ENCODE measurements at places on chromosomes 12 and 14. TPM values are rescaled to one million over a fixed set of nuclear protein-coding genes. Genes with fewer than 3 reads are reported as not detected.
A peak's percentile ranks its signal among the peaks of the same experiment; 100 is the strongest.

GRCh38 chr12:65830305-65830704, 6.0 kb downstream of the HMGA2 start:
- DNase-seq: no peak

ABHD12B gene
- 9.0 TPM for total RNA-seq

PLA2G1B gene
- not detected for total RNA-seq

GRCh38 chr14:94088516-94088915, 7.4 kb downstream of the IFI27L1 start:
- DNase-seq: no peak

RNASE4 gene
- total RNA-seq: 2.0 TPM

RACGAP1 gene
- 52.8 TPM for total RNA-seq

DNA sequence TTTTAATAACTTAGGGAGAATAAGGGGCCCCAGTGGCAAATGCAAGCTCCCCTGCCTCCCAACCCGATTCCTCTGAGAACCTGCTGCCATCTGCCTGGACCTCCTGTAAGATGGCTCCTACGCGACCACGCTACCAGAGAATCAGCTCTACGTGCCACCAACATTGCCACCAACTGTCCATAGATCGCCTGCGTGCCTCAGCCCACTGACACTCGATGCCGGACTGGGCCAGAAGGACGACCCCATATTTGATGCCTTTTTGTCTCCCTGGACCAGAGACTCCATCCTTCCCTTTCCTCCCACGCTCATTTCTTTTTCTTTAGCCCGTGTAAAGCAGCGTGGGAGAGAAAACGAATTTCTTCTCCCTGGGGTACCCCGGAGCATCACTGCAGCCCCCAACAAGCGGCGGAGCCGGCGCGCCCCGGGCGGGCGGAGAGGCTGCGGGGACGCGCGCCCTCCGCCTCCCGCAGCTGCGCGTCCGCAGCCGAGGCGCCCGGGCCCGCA, 565 bp upstream of the KLHL42 start:
- DNase-seq: peak; percentile 41

- DNase-seq: peak; percentile 86
These were observed 806.2 kb downstream of the GALC start for GRCh38 chr14:87186737-87187136.

GRCh38 chr14:70655110-70655826, 13.6 kb downstream of the TTC9 start:
- peak; percentile 91 for DNase-seq

DNA sequence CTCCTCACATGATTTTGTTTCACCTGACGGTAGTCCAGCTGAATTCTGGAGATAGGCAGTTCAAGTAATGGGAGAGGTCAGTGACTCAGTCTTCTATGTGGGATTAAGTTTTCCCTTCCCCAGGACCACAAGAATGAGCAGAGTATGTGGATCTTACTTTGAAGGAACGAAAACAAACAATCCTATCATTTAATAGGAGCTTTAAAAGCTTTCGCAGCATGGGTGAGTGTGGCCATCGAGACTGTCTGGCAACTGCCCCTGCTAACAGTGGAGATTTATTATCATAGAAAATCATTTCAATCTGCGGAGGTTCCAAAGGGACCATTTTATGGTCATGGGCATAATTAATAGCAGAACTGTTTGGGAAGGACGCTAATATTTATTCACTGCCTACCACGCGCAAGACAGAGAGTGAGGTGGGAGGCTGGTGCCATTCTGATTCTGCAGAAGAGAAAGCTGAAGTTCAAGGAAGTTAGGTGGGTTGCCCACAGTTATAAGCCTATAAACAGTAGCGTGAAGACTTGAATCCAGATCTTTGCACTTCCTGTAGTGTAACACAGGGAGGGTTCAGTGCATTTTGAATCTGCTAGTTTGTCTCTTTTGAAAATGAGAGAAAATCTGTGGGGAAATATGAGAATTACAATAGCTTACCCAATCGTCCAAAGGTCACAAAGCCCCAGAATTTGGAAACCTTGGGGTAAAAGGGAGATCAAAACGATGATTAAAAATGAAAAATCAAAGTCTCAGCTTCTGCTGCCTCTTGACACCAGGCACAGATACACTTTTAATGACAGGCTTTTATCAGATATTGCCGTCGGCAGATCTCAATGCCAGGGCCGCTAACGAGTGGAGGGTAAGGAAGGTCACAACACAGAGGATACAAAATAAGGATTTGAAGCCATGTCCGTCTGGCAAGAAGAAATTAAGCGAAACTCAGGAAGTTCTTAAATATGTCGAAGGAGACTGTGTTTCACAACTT, 209.6 kb downstream of the CRADD start:
- no peak for DNase-seq

AMN gene
- 0.69 TPM for total RNA-seq

LTBP2 gene
- total RNA-seq: 2.1 TPM

DNA sequence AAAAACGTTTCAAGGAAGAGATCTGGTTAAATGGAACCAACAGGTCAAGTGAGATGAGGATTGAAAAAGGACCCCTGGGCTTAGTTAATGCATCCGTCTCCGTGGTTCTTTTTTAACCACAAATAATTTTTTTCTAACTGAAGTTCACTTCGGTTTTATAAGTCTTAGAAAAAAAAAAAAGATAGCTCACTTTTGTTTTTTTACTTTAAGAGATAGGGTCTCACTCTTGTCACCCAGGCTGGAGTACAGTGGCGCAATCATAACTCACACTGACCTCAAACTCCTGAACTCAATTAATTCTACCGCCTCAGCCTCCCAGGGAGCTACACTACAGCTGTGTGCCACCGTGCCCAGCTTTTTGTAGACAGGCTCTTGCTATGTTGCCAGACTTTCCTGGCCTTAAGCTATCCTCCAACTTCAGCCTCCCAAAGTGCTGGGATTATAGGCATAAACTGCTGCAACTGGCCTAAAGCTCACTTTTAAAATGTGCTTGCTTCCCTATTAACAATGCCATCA, 11.8 kb downstream of the HNRNPC start:
- DNase-seq: no peak

GRCh38 chr12:49853671-49854070, 10.8 kb upstream of the BCDIN3D start:
- no peak for DNase-seq

- DNase-seq: peak; percentile 47
These were observed 46.5 kb downstream of the ST8SIA1 start for GRCh38 chr12:22287776-22288621.

DNA sequence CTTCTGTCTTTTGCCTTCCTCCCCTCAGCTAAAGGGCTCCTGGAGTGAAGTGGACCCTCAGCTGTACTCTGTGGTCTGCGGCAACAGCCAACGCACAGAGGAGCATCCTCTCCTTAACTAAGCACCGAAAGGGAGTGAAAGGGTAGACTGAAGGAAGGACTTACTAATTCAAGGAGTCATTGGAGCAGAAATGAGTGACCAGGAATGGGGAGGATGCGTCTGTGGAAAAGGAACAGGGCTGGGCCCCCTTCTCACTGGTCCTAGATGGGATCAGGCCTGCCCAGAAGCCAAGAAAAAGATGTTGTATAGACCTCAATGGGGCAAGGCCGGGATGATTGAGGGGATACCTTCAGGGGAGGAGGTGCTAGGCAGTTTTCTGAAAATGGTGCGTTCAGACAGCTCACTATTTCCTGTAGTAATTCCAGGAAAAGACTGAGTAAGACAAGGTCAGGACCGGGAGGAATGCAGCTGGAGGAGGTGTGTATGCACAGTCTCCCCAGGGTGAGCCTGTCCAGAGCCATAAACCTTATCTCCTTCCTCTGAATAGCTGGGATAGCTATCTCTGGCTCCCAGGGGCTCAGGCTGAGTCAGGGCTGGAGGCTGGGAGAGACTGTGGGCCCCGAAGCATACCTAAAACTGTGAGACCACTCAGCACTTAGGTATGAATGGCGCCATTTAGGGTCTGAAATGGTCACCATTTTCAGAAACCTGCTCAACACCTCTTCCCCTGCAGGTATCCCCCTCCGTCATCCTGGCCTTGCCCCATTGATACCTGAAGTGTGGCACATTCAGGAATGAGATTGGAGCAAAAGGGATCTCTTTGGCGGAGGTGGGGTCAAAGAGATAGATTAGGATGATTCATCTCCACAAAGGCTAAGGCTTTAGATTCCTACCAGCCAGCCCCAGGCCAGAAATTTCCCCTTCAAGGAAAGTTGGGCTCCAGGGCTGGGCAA, 20.2 kb upstream of the KRT8 start:
- DNase-seq: no peak

DNA sequence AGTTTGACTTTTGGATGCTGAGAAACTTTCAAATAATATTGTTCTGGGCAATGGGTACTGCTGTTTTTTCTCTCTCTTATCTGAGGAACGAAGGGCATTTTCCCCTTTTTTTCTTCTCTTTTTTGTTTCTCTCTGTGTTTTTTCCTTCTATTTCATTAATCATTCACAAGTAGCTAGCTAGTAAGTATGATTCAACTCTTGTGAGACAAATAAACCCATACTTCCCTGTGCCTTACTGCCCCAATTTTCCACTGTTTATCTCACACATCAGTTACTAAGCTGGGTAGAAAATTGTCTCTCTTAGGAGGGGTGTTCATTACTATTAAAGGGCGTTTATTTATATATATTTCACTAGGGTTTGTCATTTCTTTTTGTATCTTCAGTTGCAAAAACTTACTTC, 437.6 kb downstream of the RERGL start:
- no peak for DNase-seq

DNA sequence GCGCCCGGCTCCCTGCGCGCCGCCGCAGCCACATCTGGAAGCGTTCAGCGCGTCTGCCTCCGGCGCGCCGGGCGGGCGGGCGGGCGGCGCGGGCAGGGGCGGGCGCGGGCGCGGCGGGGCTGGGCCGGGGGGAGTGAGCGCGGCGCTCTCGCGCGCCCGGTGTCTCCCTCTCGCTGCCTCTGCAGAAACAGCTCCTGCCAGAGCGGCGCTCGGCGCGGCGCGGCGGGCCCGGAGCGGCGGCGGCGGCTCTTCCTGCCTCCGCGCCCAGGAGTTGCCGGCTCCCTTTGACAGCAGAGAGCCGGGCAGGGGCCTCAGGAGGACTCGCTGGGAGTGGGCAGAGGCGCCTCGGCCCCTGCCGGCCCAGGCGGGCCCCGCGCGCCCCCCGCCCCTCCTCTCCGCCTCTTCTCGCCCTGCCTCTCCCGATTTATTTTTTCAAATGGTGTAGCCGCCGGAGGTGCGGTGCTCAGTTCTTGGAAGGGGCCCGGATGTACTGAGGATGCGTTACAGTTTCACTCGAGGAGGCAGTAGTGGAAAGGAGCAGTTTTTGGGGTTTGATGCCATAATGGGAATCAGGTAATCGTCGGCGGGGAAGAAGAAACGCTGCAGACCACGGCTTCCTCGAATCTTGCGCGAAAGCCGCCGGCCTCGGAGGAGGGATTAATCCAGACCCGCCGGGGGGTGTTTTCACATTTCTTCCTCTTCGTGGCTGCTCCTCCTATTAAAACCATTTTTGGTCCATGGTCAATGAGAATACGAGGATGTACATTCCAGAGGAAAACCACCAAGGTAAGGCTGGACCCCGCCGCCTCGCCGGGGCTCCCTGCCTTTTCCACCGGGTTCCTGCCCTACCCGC, at the start of gene CACNA1C:
CACNA1C (plus strand) TSS at position 162 of the 853 bp plus-strand sequence; CDS start at position 738, 576 bp downstream.
- DNase-seq: peak; percentile 71

DNA sequence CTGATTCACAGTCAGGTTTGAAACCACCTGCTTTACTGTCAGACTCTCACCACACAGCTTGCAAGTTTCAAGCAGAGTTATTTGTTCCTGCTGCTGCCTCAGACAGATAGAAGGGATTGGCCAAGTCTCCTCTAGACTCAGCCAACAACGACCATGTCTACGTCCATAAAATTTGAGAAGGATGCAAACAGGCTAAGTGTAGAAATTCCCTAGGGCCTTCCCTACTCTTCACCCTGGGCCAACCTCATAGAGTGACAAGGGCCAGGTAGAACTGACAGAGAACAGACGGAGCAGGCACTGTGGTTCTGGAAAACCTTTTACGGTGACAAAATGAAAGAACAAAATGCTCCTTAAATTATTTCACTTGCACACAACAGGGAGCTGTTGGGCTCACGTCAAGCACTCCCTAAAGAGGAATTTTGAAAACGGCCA, 39.5 kb downstream of the CLIP1 start:
- no peak for DNase-seq

GRCh38 chr14:21528381-21529348, 2.5 kb upstream of the SALL2 start:
- peak; percentile 41 for DNase-seq

DNA sequence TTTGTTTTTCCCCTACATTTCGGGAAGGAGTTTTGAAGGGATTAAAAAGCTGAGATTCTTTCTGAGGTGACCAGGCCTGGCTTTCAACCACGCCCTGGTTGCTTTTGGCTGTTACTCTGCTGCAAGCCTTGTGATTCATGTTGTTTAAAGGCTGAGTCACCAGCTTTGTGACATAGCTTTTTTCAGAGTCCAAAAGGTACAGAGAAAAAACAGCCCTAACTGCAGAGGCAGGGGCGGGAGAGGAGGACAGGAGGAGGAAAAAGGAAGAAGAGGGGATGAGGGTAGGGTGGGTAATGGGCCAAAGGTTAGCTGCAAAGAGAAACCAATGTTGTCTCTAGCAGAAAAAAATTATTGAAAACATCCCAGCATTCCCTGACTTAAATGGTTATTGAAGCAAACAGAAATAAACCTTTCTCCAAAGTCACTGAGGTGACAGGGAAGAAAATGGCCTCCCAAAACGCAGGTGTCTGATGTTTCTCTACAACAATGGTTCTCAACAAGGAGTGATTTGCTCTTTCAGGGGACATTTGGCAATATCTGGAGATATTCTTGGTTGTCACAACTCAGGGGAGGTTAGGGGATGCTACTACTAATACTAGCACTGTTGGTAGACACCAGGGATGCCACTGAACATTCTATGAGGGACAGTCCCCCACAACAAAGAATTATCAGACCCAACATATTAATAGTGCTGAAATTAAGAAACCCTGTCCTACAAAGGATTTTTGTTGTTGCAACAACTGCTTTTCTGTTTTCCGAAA, 2.1 kb upstream of the UBC start:
- DNase-seq: peak; percentile 46

- no peak for DNase-seq
These were observed 43.2 kb downstream of the RFX4 start for GRCh38 chr12:106625976-106626375.

DNA sequence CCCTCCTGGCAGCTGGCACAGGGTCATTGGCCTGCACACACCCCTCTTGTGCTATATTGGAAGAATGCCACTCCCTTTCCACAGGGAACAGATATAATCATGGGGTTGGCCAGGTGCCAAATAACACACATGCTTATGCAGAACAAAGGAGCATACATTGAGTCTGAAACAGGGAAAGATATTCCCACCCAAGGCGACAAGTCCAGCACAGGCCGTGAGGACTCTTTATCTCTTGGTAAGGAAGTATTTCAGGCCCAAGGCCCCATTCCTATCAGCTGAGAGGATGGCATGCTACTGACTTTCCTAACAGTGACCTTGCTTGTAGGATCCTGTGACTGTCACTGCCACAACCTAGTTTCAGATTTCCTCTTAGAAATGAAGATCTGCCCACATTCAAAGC, 59.0 kb upstream of the STXBP6 start:
- DNase-seq: no peak

RIN3 gene
- total RNA-seq: 0.97 TPM

Measured in GM23338 (cell line).